Stimulated activated CD4-positive, alpha-beta T cell treated with anti-CD3 and anti-CD28 coated beads, Interleukin-15, amount 100 ng/mL, for 1 hour (primary cell): ENCODE measurements at places on chromosomes 12 and 14.

DNA sequence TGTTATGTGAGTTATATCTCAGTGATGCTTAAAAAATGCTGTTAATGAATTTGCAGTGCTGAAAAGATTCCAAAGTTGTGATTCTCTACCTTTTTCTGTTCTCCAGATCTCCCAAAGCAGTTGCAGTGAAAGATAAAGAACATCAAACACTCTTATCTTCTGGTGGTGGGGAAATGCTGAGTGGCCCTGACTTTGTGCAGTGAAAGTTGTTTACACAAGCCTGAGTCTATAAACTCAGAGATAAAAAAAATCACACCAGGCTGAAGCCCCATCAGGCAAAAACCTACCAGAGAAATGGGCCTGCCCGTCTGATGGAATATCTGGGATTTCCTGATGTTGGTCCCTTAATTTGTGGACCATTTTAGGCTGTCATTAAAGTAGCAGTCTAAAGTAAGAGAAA is 46.1 kb downstream of the RASSF3 start:
- DNase-seq, result no peak

DNA sequence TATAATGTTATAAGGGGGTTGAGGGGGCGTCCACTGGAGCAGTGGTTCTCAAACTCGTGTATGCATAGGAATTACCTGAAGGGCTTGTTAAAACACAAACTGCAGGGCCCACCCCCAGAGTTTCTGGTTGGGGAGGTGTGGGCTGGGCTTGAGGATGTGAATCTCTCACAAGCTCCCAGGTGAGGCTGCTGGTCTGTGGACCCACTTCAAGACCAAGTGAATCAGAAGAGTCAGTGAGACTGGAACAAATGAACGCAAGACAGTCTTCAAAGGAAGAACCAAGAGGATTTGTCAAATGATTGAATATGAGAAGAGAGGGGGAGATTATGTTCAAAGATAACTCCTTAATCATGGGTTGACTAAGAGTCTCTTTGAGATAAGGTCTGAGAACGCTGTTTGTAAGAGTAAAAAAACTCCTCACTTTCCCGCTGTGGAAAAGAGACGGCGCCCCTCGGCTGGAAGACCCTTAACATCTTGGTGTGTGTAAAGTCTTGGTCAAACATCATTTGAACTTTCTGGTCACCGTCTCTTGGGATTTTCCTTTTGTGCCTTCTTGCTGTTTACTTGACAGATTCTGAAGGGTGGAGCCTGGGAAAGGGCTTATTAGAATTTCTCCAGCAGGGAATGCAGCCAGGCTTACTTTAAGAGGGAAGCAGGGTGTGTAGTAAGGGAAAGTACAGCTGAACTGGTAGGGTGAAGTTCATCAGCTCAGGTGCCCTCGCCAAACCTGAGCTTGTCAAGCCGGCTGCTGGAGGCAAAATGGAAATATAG is 5.3 kb upstream of the FOXN3 start:
- no peak for DNase-seq

- DNase-seq, result no peak
Measured at GRCh38 chr12:22271023-22271422, 63.5 kb downstream of the ST8SIA1 start.

- DNase-seq, result no peak
Measured at GRCh38 chr14:39276005-39276404, 42.3 kb downstream of the MIA2 start.

DNA sequence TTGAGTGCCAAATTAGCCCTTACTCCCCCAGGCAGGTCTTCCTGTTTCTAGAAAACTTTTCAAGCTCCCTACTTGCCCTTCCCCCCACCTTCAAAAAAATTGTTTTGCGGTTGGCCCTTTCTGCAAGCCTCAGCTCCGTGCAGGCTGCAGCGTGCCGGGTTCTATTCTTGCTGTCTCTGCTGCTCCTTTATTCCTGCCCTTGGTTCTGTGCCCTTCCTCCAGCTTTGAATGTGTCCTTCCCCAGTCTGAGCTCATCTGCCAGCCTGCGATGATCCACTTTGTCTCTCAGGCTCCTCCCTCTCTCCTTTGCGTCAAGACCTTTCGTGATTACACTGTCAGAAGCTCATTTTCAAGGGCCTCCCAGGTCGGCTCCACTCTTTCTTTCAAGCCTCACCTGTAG is 98.6 kb downstream of the IRF2BPL start:
- peak; percentile 18 for DNase-seq

- no peak for DNase-seq
Measured at GRCh38 chr14:68306934-68307789, 485.7 kb downstream of the ZFP36L1 start.

DNA sequence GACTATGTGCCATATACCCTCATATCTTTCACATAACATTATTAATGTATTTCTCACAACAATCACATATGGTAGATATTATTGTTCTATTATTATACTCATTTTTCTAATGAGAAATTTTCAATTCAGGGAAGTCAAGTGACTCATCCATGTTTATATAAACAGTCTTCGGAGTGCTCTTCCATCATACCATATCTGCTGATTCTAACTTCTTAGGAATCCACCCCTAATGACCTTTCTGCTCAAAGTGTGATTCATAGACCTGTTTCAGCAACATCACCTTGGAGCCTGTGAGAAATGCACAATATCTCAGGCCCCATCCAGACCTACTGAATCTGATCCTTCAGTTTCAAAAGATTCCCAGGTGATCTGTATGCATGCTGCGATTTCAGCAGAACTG is 39.8 kb upstream of the OVCH1 start:
- DNase-seq, result no peak

DNA sequence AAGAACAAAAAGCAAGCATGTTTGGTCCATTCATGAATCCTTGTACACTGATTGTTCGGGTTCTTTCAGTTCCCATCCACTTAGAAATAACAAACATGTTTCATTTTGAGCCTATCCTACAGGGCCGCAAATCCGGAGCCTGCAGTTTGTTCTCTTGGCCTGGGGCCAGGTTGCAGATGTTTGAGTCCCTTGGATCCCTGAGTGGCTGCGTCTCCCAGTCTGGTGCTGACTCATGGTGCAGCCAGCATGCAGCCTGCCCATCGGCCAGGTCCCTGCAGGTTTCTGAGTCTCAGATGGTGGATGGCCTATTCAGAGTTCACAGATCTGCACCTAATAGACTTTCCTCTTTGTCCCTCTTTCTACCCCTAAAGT is 1.9 kb upstream of the DYNC1H1 start:
- DNase-seq, result no peak

- DNase-seq, result no peak
Measured at GRCh38 chr12:57887631-57888408, 41.3 kb upstream of the CTDSP2 start.

GRCh38 chr12:26422839-26423398 is 227.5 kb downstream of the SSPN start:
- DNase-seq, result no peak

DNA sequence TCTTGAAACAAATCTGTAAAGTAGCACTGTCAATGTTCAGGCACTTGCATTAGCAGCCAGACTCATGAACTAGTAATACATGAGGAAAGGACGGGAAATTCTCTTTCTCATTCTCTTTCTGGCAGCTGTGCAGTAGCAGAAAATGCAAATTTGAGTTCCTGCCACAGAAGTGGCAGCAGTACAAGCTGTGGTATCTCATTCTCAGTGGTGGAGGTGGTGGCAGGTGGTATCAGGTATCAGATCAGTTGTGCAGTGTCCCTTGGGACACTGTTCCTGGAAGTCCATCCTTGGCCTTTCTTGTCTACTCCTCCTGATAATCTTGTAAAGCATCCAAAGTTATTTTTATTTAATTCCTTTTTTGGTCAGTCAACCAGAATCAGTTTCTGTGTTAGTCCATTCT is 103.0 kb downstream of the C12orf42 start:
- DNase-seq, result no peak

DNA sequence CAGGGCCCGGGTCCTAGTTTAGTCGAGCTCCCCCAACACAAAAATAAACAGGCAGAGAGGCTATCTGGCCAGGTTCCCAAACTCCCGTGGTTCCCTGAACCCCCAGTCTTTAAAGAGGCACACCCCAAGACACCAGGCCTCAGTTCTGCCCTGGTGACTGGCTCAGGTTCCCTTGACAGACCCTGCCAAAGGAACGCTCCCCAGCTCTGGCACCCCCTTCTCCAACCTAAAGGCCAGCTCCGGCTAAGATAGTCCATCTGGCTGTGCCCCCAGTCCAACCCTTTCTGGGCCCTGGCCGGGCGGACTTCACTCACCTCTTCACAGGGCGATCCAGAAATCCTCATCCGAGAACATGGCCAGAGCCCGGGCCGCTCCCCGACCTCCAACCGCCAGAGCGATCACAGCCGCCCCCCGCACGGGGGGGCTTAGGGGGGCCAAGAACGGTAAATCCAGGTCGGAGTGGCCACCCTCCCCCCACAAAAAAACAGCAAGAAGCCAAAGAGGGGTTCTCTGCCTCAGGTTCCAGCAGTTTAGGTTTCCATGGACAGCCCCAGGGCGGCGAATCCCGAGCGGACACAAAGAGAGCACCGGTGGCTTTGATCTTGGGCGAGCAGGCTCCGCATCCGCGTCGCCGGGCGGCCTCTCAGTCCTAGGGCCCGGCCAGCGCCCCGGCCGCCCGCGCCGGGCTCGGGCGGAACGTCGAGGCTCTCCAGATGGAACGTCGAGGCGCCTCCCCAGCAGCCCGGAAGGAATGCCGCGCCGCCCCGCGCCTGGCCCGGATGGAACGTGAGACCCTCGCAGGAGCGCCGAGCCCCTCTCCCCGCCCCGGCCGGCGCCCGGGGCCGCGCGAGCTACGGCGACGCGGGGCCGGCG is 1.1 kb downstream of the KMT2D start:
- DNase-seq, result no peak

DNA sequence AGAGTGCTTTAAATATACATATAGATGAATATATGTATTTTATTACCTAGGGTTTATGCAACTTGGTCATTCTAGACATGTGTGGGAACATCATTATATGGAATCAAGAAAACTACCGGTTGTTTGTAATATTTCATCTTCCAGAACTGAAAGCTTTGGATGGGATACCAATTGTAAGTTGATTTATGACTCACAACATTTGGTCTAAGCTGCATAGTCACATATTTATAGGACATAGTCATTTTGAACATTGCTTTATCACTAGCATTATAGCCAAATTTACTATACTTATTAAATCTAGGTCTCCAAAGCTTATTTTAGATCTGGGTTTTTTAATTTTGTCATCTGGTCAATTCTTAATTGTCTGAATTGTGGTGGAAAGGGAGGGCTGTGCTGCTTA is 83.7 kb upstream of the PCNX4 start:
- DNase-seq, result no peak

- no peak for DNase-seq
Measured at GRCh38 chr12:115598871-115599811, 678.4 kb downstream of the MED13L start.

DNA sequence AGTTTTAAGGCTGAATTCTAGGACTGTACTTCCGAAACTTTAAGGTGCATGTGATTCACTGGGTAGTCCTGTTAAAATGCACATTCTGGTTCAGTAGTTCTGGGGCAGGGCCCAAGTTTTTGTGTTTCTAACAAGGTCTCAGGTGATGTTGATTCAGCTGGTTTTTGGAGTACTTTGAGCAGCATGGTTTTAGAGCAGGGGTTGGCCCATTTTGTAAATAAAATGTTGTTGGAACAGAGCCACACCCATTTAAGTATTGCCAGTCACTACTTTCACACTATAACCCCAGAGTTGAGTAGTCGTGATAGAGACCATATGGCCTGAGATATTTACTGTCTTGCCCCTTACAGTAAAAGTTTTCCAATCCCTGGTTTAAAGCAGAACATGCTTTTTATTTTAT is 111.3 kb downstream of the SYNE2 start:
- DNase-seq, result no peak

- no peak for DNase-seq
Measured at GRCh38 chr12:97275256-97275655, 187.3 kb upstream of the RMST start.
